ENCODE measurements at places on chromosomes 5 and 9.

DNA sequence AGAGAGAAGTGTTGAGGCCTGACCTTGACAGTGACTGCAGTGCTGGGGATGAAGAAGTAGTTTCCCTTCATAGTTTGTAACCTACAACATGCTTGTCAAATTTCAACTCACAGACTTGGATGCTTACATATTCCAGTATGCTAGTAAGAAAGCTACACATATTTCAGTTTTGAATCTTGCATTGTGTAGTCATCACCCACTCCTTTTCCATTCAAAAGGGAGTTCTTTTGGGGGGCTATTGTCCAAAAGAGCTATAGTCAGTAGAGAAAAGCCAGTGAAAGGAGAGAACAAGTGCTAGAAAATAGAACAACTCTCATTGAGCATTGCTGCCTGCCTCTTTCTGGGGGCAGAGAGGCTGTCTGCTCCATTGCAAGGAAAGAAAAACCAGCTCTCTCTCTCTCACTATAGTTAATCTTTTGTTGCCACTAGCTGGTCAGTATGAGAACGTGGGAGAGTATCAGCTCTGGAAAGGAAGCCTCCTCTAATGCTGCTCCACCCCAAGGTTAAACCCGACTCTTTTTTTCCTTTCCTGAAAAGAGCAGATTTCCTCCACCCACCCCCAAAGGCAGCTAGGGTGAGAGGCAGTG, 7.3 kb downstream of the ASTN2 start:
- DNase-seq: no peak

DNA sequence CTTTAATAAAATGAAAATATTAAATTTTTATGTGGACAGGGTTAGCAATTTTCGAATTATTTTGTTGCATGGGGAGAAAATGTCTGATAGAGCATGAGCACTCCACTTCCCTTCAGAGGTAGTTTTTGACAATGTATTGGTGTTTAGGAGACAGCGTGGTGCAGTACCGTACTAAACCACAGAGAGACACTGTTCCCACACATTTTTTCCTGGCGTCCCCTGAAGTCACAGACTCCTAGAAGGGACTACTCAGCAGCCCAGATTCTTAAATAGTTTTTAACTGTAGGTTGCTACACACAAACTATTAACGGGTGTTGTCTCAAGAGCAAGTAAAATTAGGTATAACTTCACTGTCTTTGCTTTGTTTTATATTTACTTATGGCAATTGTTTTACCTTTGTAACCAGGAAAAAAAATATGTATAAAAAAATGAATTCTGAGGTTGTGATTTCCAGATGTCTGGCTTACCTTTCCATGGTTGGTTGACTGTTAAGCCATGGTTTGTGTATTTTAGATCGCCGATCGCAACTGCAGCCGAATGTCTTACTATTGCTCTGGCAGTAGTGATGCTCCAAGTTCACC, 171.2 kb downstream of the DOCK8 start:
- DNase-seq: peak; percentile 69

- DNase-seq: no peak
Observed at GRCh38 chr9:93079371-93079770, 16.6 kb upstream of the CARD19 start.

GRCh38 chr5:24623031-24623430, 21.7 kb downstream of the CDH10 start:
- no peak for DNase-seq

GRCh38 chr5:120062515-120062917, 401.6 kb upstream of the PRR16 start:
- DNase-seq: no peak

DNA sequence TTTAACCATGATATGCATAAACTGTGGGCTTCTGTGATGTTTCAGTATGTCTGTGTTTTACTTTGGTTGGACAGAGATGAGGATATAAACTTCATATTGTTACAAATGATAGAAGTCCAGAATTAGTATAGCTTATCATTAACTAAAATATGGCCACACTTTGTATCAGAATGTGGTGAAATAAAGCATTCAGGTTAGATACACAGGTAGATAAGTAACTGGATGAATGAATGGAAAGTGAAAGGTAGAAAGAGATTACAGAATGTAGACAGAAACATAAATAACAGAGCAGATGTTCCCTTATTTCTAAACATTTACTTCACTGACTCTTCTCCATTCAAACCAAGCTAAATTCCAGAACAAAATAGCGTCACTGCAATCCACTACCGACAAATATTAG, 1033.8 kb downstream of the CDH18 start:
- DNase-seq: no peak

DNA sequence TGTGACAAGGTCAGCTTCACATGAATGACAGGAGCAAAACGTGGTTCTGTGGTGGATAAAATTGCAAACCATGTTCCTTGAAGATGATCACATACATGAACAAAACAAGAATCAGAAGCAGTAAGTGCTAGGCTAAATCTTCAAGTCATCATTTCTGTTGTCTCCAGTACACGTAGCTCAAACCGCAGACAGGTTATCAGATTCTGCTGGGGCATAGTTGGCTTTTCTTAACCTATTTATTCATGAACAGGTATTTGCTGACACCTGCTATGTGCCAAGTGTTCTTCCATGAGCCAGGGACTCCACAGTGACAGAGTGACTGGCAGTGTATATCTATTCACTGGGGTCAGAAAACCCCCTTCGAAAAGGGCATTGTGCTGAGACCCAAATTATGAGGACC, 20.8 kb downstream of the MFAP3 start:
- no peak for DNase-seq

GRCh38 chr9:79617395-79617794, 45.6 kb downstream of the TLE4 start:
- no peak for DNase-seq

DNA sequence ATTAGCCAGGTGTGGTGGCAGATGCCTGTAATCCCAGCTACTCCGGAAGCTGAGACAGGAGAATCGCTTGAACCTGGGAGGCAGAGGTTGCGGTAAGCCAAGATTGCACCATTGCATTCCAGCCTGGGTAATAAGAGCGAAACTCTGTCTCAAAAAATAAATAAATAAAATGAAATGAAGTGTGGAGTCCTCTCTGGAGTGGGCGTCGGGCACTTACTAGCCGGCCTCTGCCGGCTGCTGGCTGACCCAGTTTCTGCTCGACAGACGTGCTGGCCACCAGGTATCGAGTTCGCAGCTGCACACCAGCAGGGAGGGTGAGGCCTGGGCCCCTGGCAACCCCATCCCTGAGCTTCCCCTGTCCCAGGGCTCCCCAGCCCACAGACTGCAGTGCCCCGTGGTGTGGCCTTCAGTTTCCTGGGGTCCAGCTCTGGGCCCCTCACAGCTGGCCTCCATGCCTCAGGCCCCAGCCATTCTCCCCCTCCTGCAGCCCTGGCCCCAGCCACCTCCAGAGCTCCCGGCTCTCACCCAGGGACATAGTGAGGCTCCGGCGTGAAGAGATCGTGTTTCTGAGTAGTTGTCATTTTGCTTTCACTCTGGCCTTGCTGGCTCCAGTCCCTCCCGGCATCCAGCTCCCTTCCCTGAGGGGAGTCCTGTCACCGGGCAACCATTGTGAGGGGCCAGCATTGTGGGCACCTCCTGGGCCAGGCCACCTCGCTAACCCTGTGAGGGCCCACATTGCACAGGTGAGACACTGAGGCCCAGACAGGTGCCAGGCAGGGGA, 3.8 kb upstream of the STPG3 start:
- DNase-seq: no peak

DNA sequence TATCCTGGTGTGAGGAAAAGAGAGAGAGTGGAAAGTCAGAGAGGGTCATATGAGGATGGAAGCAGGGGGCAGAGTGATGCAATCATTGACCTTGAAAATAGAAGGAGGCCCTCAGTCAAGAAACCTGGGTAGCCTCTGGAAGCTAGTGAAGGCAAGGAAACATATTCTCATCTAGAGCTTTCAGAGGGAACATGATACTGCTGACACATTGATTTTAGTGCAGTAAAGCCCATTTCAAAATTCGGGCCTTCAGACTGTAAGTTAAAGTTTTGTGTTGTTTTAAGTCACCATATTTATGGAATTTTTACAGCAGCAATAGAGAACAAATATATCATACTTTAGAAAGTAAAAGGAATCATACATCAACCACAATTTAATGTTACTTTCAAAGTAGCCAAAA, 87.0 kb downstream of the ADAMTS19 start:
- DNase-seq: no peak

DNA sequence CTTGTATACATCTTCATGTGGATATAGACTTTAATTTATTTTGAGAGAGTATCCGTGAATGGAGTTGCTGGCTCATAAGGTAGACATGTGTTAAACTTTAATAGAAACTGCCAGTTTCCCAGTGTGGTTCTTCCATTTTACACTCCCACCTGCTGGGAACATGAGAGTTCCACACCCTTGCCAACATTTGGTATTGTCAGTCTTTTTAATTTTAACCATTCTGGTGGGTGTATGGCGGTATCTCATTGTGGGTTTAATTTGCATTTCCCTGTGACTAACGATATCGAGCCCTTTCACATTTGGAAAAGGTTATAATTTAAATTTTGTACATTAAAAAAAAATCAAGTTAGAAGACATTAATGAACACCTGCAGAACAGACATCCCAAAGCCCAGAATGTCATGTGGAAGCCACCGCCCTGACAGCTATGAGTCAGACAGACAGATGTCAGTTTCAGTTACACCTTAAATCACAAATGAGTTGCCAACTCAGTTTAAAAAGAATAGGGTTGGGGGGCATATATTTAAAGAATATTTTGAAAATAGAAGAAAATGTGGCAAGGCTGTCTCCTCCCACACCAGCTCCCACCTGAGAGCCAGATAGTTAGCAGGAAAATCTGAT, 36.9 kb downstream of the ANKRD33B start:
- DNase-seq: no peak

- DNase-seq: peak; percentile 60
Observed at GRCh38 chr5:140240987-140241706, 61.8 kb downstream of the PFDN1 start.

DNA sequence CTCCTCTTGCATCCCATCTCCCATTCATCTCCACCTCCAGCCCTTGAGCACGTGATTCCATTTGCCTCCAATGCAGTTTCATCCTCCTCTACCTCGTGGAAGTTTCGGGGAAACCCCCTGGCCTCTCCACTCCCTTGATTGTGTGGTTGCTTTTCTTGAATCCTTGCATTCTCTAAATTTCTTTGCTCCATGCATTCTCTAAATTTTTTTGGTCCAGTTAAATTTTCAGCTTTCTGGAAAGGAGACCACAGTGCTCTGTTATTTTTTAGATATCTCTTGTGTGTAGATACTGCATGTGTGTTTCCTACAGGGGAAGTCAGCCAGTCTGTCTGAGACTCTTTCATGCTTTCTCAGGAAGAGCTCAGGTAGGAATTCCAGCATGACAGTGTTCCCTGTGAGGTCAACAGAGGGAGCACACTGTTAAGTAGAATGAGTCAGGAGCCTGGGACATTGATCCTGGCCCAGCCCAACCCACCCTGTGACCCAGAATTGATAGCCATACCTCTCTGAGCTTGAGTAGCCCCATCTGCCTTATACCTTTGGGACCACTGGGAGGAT, 52.8 kb downstream of the AMBP start:
- DNase-seq: peak; percentile 2

- no peak for DNase-seq
Observed at GRCh38 chr5:137190031-137190430, 309.1 kb downstream of the SPOCK1 start.

GRCh38 chr5:143887903-143888665, 76.1 kb downstream of the HMHB1 start:
- no peak for DNase-seq

DNA sequence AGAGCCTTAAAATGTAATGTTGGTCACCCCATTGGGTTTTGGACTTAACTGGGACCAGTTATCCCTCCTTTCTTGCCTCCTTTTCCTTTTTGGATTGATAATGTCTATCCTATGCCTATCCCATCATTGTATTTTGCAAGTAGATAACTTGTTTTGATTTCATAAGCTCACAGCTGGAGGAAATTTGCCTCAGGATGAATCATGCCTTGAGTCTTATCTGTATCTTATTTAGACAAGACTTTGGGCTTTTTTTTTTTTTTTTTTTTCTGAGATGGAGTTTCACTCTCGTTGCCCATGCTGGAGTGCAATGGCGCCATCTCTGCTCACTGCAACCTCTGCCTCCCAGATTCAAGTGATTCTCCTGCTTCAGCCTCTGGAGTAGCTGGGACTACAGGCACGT, 443.3 kb downstream of the DNAH5 start:
- DNase-seq: no peak

- no peak for DNase-seq
Observed at GRCh38 chr5:312845-313244, 8.7 kb upstream of the AHRR start.

- no peak for DNase-seq
Observed at GRCh38 chr5:34042321-34042720, 692 bp downstream of the C1QTNF3 start.

DNA sequence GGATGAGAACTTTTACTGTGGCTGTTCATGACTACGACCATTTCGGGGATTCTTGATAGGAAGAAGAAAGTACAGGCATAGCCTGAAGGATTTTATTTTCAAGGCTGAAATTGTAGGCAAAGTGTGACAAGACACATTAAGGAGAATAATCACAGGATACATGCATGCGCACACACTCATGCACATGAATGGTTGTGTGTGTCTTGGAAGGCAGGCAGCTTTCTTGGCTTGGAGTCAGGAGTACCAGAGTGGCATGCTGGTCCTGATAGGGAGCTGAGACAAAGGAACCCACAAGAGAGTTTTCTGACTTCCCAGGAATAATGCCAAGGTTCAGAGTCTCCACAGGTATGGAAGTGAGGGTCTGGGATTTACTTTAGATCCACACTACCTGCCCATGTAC, 22.2 kb downstream of the PLK2 start:
- no peak for DNase-seq

DNA sequence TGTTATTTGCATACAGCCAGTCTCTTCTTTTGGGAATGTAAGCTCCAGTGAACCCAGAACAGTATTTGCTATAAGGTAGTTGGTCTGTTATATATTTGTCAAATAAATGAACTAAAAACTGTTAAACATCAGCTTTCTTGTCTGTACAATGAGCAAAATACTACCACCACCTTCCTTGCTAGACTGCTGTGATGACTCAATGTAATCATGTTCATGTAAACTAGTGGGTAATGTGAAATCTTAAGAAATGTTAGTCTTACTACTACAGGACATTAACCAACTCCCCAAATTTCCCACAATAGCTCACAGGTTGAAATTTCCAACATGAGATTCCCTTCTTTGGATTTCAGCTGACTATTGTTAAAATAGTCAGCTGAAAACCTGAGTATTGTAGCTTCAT, 176.1 kb downstream of the TRPM3 start:
- no peak for DNase-seq

DNA sequence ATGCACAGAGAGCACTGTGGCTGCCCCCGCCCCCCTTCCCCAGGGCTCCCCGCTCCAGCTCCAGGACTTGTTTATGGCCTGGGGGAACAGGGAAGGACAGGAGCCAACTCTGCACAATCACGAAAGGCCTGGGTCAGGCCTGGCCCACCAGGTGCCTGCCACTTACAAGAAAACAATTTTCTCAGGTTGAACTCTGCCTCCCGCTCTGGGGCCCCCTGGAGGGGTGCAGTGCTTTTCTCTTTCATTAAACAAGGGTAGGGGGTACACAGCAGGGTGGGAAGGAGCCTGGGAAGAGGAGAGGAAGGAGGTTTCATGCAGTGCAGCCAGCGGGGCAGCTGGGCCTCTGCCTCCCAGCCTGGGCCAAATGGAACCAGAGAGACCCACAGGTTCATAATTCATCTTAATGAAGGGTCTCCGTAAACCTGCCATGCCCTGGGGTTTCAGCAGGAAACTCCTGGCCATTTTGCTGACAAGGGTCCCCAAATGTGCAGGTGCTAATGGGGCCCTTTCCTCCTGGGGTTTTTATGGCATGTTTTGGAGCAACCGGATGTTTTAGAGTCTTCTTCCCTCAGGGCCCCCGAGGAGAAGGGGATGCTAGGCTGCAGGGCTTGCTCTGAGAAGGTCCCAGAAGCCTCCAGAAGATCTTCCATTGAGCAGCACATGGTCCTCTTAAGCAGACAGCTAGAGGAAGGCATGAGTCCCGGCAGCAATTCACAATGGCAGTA, 219.8 kb downstream of the SLIT3 start:
- DNase-seq: no peak

Data from D341Med (cell line).